Activated T-cell treated with anti-CD3 and anti-CD28 coated beads for 1 hour (primary cell): ENCODE measurements at places on chromosomes 6 and 20.

DNA sequence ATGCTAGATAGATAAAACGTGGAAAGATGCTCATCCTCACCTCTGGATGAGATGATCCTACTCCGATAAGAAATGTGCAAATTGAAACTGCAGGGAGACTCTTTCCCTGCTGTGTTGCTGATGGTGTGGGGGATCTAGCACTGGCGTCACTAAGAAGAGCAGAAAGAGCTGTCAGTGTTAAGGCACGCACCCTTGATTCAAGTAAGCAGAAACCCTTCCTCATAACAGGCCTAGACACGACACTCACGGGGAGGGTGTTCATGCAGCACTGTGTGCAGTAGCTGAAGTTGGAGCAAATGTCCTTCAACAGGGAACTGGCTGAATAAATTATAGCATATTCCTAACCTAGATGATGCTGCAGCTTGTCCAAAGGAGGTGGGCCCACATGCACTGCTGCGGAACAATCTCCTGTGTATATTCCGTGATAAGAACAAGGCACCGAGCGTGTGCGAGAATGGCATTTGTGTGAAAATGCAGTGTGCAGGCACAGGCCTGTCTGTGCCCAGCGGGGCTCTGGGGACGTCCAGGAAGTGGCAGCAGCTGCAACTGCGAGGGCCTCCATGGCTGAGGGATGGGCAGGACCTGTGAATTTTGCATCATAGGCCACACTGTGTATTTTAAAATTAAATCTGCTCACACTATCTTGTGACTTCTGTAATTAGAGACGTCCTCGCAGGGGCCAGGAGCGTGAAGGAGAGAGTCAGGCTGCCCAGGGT, 64.0 kb downstream of the TCP11 start:
- DNase-seq = no peak

DNA sequence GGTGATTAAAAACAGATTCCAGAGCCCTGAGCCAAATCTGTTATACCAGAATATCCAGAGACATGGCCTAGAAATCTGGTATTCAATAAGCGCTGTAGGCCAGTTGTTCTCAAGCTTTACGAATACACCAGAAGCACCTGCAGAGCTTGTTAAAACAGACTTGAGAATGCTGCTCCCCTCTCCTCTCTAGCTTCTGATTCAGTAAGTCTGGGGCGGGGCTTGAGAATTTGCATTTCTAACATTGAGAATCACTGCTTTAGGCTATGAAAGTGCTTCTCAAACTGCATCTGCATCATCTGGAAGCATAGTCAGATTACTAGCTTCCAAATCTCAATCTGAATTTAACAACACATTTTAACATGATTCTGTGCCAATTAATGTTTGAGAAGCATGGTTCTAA, 20.5 kb upstream of the MAN1A1 start:
- DNase-seq = no peak

GRCh38 chr6:7727946-7728854, 2.3 kb downstream of the BMP6 start:
- DNase-seq = no peak

DNA sequence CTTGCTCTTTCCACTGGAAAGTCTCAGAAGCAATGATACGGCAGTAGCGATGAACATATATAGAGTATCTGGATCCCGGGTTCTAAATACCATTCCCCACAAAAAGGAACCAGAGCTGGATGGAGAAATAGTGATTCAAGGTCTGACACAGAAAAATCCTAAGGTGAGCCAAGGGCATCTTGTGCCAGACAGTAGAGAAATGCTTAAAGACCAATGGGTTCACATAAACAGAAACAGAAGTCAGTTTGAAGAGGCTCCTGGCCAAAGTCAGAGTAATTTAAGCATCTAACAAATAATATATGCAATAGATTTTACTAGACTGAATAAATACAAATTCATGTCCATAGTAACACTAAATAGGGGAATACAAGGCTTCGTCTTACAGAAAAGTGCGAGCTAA, 54.7 kb downstream of the RGS17 start:
- no peak for DNase-seq

- no peak for DNase-seq
Observed at GRCh38 chr6:118565311-118565960, 17.3 kb downstream of the PLN start.

DNA sequence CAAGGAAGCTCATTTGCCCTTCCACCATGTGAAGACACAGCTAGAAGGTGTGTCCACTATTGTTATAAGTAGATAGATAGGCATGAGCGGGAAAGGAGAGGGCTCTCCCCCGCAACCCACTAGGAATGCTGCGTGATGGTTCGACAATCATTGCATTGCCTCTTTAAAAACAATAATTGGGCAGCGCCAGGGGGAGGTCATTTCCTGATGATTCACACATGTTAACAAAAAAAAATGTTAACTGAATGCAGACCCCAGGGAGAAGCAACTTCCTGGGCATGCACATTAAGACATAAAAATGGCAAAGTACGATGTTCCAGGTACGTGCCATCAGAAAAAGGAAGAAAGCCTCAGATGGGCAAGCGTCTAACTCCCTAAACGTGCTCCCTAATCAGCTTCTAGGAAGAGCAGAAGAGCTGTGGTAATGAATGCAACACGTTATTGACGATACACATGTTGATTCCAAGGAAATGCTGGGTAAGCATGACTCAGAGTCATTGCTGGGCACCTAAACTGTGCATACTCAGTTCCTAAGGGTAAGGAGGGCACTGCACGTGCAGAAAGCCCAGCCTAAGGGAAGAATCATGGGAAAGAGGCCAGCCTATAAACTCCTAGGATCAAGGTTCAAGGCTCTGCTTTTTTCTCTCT, 113.7 kb downstream of the FAM217A start:
- no peak for DNase-seq

DNA sequence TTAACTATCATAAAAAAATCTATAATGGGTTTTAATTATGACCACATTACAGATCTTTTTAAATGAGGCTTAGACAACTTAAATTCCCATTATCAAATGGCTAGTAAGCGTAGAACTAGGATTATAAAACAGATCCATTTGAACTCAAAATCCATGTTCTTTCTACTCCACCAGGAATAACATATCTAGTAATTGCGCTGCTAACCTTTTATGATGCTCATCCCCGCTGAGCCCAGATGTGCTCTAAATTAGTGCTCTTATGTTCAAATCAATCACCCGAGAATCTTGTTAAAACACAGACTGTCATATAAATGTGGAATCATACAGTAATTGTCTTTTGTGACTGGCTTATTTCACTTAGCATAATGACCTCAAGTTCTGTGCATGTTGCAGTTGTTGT, 903.1 kb downstream of the PHF3 start:
- DNase-seq = no peak

GRCh38 chr6:152173957-152174356, 366.5 kb downstream of the ESR1 start:
- no peak for DNase-seq

DNA sequence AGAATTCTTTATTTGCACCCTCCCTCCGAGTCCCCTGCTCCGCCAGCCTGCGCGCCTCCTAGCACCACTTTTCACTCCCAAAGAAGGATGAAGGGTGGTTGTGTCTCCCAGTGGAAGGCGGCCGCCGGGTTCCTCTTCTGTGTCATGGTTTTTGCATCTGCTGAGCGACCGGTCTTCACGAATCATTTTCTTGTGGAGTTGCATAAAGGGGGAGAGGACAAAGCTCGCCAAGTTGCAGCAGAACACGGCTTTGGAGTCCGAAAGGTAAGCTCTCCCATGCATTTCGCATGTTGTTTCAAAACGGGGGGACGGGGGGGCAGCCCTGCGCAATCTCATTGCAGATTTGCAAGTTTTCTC, 357 bp downstream of the PCSK2 start:
- no peak for DNase-seq

- no peak for DNase-seq
Observed at GRCh38 chr6:15417811-15418210, 171.9 kb downstream of the JARID2 start.

GRCh38 chr20:8375898-8376297, 243.8 kb downstream of the PLCB1 start:
- DNase-seq = no peak

DNA sequence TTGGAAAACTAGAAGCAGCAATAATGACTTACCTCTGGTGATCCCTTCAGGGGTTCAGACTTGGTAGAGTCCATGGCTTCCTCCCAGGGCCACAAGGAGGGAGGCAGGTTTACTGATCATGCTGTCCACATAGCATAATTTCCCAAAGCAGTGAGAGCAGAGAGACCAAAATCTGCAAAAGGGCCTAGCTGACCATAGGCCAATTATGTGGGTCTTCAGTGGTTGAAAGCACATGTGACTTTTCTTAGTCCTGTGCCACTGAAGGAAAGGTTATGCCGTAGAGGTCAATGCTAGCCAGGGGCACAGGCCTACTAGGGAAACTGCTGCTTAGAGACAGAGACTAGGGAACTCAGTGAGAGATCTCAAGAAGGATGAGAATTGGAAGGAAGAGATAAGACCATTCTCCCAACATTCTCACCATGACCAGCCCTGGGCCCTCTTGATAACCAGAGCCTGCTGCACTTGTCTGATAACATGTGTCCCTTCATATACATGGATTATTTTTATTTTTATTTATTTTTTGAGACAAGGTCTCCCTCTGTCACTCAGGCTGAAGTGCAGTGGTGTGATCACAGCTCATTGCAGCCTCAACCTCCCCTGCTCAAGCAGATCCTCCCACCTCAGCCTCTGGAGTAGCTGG, 2.0 kb upstream of the GTPBP2 start:
- no peak for DNase-seq

GRCh38 chr6:87291883-87292282, 30.5 kb upstream of the SMIM8 start:
- no peak for DNase-seq

- no peak for DNase-seq
Observed at GRCh38 chr6:17591287-17591686, 8.8 kb upstream of the FAM8A1 start.
